ENCODE measurements at places on chromosomes 5 and 9.
A peak's percentile ranks its signal among the peaks of the same experiment; 100 is the strongest.

GRCh38 chr5:54317511-54318260, 7.3 kb upstream of the ARL15 start:
- no peak for DNase-seq

DNA sequence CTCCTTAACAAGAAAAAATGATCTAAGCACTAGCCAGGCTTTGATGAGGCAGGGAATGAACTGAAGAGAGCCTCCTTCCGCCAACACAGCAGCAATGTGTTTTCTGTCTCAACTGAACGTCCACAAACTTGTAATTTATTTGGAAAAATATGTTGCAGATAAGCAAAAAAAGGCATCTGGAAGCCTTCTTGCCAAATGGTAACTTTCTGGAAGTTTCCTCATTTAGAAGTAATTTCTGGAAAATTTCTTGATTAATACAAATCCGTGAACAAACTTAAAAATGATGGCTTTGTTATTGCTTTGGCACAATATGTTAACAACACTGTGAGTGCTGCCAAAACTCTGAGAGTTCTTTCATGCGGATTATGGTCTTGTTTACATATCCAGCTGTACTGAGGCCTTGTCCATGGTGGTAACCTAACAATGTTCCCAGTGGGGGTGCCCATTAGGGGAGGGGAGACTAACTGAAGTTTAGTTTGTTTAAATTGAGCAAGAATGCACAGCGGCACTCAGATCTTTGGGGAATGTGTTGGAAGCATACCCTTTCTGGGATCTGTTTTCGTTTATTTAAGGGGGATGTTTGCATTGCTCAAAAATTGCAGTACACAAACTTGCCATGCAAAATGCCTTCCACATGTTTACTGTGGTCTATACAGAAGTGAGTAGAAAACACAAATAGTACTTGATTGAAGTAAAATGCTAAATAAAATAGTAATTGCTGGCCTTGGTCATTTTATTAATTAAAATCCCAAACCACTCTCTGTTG, 334.7 kb downstream of the NR2F1-AS1 start:
- DNase-seq: peak; percentile 27

GRCh38 chr9:85182383-85182782, 512.9 kb downstream of the NTRK2 start:
- DNase-seq: no peak

DNA sequence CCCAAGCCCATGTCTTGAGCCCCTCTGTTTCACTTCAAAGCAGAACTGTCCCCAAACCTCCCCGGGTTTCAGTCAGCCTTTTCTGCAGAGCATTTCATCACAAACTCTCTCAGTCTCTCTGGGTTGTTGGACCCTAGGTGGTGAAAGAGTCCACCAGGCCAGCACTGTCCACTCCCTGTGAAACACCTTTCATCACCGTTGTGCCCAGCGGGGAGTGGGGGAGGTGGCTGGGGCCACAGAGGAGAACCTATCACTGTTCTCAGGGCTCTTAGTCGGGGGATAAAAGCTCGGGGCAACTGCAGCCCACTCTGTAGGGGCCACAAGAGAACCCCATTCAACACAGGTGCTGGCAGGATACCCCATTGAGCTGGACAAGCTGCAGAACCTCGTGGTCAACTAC, 5.4 kb upstream of the RABL6 start:
- no peak for DNase-seq

- no peak for DNase-seq
Measured at GRCh38 chr5:176959051-176959450, 47.5 kb downstream of the UIMC1 start.

DNA sequence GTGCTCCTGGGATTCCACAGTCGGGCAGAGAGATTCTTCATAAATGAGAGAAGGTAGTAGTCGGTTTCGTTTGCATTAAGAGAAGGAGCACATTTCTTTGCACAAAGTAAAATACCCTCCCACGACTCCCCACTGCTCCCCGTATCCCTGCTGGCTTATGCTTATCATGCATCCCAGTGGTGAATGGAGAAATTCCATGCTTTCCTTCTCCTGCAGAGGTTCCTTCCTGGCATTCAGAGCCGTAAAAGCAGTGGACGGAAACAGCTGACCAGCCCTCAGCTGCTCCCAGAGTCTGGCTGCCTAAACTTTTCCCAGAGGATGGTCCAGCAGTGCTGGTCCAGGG, 93.1 kb downstream of the C9orf152 start:
- DNase-seq: no peak
